ENCODE measurements at places on chromosomes 4 and X. TPM values are rescaled to one million over a fixed set of nuclear protein-coding genes. Genes with fewer than 3 reads are reported as not detected.

AFP gene
- not detected for total RNA-seq

AVPR2 gene
- total RNA-seq = not detected

RTL9 gene
- total RNA-seq = not detected

CXCL13 gene
- total RNA-seq = not detected

FDCSP gene
- not detected for total RNA-seq

BANK1 gene
- total RNA-seq = 0.72 TPM

DMRTC1 gene
- total RNA-seq = 0.31 TPM

Data from activated naive CD8-positive, alpha-beta T cell treated with anti-CD3 and anti-CD28 coated beads, Interleukin-2, amount 10 ng/mL, durations not matched to agents 7 days and 5 days (primary cell).